Left colon (tissue), 2 donors: ENCODE measurements at places on chromosomes 13 and 19. TPM values are rescaled to one million over a fixed set of nuclear protein-coding genes. Genes with fewer than 3 reads are reported as not detected.

DNA sequence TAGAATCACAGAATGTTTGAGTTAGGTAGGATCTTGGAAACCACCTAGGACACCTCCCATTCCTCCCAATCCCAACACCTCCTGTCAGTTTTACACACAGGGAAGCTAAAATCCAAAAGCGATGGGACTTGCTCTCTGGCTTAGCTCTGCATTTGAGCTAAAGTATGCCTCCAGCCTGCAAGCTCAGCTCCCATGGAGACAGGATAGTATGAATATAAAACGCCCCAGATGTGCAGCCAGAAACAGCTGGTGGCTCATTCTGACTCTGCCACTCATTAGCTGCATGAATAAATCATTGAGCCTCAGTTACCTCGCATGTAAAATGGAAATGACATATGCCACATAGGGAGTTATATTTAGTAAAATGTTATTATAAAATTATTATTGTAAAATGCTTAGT, 336.0 kb downstream of the SUCLA2 start:
- no peak for DNase-seq

DNA sequence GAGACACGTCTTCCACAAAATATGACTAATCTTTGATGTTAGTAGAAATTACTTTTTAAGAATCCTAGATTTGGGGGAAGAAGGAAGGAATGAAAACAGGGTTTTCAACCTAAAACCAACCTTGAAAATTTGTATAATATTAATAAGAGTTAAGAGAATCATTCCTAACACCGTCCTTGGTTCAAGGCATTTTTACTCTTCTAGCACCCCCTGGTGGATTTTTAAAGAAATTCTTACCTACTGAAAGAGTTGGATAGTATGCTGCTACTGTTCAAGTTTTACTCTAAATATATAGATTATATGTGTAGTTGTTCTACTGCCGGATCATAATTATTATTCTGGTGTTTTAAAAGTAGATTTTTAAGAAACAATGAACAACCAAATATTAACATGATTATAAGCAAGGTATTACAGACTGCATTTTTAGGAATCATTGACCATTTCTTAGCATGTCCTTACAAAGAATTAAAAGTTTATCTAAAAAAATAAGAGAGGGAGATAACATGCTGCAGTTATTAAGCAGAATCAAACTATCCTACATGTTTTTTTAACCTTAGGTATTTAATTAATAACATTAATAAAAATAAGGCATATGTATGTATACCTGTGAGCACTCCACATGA, 7.4 kb upstream of the SLITRK6 start:
- DNase-seq: no peak

LGALS14 gene
- not detected for total RNA-seq

GRCh38 chr19:28307963-28308362, 905.0 kb downstream of the UQCRFS1 start:
- DNase-seq: no peak

DNA sequence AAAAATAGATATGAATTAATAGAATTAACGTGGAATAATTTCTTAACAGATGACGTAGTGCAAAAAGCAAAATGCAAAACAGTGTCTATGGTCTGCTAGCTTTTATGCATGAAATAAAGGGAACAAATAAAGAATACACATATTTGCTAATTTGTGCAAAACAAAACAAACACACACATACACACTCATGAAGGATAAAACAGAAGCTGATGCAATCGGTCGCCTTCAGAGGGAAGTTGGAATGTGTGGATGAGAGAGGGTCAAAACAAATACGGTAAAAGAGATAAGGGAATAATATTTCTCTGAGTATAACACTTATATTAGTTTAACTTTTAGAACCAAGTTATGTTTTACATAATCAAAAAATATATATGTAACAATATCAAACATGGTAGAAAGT, 1160.9 kb upstream of the PCDH9 start:
- no peak for DNase-seq
